IPS DF 6.9 (cell line): ENCODE measurements at places on chromosomes 7 and 10.

DNA sequence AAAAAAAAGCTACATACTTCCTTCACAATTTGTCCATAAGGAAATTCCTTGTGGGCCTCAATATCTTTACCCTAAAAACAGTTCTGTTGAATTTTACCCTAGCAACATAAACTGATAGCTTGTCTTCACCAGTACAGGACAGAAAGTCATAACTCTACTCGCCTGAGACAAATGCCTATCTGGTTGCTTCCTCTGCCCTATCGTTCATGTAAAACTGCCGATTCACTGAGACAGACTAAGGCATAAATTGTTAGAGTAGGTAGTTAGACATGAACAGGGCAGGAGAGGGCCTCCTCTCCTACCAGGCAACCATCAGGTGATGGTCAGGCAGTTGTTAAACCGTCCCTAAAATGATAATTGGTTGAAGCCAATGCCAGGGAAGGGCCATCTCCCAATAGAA, 25.0 kb downstream of the IFIT3 start:
- DNase-seq = no peak

DNA sequence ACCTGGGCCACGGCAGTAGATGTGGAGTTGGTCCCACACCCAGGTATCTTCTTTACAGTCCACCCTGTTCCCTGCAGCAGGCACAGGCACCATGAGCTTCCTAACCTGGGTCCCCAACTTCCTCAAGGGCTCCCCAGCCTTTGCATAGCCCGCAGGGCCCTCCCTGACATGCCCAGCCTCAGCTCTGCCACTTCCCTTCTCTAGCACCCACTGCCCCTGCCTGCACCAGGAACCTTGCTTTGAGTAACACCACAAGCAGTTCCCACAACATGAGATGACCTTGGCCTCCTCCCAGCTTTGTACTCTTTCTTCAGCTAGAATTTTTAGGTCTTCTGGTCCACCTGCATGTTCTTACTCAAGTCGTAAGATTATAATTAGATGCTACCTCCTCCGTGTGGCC, 92.2 kb upstream of the ZPBP start:
- DNase-seq = no peak

DNA sequence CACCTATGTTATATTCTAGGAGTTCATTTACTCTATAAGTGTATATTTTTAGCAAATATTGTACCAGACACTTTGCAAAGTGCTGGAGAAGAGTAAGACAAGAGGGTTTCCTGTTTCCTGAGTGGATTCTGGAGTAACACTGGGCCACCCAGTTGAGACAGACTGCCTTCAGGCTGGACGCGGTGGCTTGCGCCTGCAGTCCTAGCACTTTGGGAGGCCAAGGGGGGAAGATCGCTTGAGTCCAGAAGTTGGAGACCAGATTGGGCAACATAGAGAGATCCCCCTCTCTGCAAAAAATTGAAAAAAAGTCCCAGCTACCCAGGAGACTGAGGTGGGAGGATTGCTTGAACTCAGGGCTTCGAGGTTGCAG, 772 bp upstream of the ZSCAN25 start:
- DNase-seq = no peak

- no peak for DNase-seq
Observed at GRCh38 chr7:41268878-41269277, 434.0 kb downstream of the INHBA start.

- DNase-seq = no peak
Observed at GRCh38 chr7:27689150-27689549, 26.5 kb upstream of the HIBADH start.

- DNase-seq = no peak
Observed at GRCh38 chr7:111801277-111801676, 239.0 kb upstream of the IMMP2L start.

DNA sequence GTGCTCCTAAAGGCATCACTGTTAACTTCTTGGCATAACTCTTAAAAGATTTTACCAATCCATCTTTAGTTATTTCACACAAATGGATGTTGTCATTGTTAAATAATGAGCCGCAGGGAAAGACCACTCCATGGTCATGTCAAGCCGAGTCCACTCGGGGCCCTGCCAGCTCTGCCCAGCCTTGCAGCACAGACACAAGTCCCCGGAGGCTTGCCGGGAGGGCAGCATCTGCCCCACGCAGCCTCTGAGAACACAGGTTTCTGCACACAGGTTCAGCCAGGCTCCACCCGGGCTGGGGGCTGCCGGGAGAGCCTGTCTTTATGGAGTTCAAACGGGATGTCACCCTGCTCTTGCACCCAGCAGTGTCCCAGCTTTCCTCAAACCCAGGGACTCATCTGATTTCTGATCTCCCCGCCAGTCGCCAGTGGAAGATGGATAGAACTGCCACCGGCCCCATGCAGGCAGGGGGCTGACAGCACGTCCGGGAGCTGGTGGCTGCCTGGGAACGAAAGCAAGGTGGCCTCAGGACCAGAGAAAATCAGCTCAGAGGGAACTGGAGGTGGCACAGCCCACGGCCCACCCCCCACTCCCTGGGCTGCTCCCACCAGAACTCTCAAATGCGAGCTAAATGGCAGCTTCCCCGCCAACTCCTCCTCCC, 156.2 kb downstream of the TCERG1L start:
- DNase-seq = no peak

GRCh38 chr10:34141032-34141680, 673.9 kb downstream of the PARD3 start:
- no peak for DNase-seq

GRCh38 chr7:117111535-117111934, 158.2 kb downstream of the ST7 start:
- DNase-seq = no peak

DNA sequence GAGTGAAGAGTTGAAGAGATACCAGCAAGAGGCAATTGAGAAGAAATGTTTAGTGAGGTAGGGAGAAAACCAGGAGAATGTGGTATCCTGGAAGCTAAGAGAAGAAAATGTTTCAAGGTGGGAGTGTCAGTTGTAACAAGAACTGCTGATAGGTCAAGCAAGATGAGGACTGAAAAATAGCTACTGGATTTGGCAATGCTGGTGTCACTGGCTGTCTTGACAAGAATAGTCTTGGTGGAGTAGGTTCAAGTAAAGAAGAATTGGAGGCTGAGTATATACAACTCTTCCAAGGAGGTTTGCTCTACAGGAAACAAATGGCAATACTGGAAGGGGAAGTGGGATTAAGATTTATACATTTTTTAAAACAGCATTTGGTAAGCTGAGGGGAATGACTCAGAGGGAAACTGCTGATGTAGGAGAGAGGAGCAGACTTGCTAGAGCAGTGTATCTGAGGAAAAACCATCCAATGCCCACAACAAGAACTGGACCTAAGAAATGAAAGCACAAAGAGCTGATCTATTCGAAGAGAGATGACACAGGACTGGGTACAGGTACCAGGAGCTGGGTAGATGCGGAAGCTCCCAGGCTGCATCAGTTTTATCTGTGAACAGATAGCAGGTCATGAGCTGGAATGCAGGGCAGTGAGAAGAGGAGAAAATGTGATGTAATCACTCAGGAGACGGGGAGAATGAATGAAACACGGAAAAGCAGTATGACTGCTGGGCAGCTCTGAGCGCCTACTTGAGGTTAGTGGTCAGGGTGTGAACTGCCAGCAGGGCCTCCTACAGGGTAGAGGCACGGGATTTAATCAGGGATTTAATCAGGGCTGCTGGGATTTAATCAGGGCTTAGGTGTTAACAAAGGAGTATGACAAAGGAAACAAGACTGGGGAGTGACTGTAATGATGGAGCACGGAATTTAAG, 34.5 kb downstream of the FAM25A start:
- DNase-seq = no peak

- no peak for DNase-seq
Observed at GRCh38 chr7:31105256-31105950, 53.3 kb downstream of the ADCYAP1R1 start.

- DNase-seq = no peak
Observed at GRCh38 chr10:119254335-119254734, 47.0 kb downstream of the GRK5 start.

- no peak for DNase-seq
Observed at GRCh38 chr7:133015888-133016287, 66.0 kb downstream of the CHCHD3 start.

GRCh38 chr7:103679151-103680132, 233.4 kb upstream of the SLC26A5 start:
- no peak for DNase-seq

GRCh38 chr7:43484678-43485395, 98.1 kb upstream of the STK17A start:
- no peak for DNase-seq

DNA sequence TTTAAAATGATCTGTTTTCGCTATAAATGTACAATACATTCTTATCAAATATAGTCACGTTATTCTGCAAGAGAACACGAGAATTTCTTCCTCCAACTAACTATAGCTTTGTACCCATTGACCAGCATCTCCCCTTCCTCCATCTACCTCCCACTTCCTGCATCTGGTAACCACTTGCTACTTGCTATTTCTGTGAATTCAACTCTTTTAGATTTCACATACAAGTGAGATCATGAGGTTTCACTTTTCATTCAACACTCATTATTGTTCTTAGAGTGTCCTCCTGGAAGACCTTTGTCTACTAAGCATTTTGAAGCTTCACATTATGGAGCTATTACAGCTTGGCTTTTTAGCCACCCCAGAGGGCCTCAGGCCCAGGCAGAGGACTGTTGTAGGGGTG, 741.3 kb upstream of the FZD8 start:
- no peak for DNase-seq

DNA sequence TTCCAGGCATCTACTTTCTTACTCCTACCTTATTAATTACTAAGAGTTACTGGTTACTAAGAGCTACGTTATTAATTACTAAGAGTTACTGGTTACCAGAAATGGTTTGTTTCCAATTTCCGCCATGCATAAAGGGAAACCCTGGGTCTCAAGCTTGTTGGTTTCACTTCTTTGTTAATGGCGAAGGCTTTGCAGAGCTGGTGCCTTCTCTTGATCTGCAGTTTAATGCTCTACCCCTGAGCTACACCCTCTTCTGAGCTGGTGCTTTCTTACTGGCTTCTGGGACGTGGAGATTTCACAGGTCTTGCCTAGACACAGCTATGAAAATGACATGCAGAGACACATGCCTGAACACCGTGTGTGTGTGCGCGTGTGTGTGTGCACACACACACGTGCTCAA, 560 bp downstream of the CPA4 start:
- no peak for DNase-seq

- DNase-seq = no peak
Observed at GRCh38 chr7:14806891-14807290, 95.7 kb downstream of the DGKB start.

GRCh38 chr7:138864667-138865066, 66.7 kb upstream of the ATP6V0A4 start:
- no peak for DNase-seq
